ENCODE measurements at places on chromosomes 7 and 10.

DNA sequence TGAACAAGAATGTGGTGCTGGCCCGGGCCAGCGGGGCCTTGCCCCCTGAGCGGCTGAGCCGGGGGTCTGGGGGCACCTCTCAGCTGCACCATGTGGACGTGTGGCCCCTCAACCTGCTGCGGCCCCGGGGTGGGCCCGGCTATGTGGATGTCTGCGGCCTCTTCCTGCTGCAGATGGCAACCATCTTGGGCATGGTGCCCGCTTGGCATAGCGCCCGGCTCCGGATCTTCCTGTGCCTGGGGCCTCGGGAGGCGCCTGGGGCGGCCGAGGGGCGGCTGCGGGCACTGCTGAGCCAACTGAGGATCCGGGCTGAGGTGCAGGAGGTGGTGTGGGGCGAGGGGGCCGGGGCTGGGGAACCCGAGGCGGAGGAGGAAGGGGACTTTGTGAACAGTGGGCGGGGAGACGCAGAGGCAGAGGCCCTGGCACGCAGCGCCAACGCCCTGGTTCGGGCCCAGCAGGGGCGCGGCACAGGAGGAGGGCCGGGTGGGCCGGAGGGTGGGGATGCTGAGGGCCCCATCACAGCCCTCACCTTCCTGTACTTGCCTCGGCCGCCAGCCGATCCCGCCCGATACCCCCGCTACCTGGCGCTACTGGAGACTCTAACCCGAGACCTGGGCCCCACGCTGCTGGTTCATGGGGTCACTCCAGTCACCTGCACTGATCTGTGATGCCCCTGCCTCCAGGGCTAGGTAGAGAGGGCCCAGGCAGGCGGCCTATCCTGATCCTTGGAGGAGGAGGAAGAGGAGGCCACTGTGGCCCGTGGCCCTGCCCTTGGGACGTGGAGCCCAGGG is 1.1 kb upstream of the TRIP6 start:
- no peak for DNase-seq

DNA sequence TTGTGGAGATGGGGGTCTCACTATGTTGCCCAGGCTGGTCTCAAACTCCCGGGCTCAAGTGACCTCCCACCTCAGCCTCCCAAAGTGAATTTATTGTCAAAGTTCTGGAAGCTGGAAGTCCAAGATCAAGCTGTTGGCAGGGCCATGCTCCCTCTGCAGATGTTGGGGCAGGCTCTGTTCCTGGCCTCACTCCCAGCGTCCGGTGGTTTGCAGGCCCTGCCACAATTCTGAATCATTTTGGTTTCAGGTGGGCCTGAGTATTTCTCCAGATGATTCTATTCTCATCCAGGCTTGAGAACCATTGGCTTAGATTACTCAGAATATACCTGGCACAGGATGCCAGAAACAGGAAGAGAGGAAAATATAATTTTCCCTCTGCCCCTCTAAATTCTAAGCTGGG is 737.4 kb downstream of the TNS3 start:
- DNase-seq = no peak

- no peak for DNase-seq
These were observed 195.8 kb downstream of the RPS24 start for GRCh38 chr10:78229489-78229888.

GRCh38 chr10:59877191-59877671 is 29.1 kb downstream of the CCDC6 start:
- DNase-seq = no peak

DNA sequence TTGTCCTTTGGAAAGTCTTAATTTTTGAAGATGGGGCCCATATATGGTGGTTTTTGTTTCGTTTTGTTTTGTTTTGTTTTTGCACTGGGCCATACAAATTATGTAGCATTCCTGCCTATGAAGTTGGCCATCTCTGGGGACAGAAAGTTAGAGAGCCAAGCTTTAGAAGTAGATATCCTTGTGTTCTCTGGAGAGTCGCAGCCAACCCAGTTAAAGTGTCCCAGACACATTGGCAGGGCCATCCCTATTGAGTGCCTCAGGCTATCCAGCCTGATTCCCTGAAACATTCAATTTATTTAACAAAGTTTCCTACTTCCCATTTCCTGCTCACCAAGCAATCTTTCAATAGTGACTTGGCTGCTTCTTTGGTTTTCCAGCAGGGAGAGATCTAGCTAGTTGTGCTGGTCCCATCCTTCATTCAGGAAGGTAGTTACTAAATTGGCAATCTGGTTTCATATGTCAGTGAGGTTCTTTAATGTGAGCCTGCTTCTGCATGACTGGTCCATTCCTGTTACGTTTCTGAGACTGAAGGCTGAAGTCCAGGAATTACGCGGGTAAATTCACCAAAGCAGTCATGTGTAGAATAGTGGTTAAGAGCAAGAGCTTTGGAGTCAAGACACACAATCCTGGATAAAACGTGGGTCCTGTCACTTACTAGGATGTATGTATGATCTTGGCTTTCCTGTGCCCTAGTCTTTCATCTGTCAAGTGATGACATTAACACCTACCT is 49.3 kb upstream of the HBP1 start:
- no peak for DNase-seq

DNA sequence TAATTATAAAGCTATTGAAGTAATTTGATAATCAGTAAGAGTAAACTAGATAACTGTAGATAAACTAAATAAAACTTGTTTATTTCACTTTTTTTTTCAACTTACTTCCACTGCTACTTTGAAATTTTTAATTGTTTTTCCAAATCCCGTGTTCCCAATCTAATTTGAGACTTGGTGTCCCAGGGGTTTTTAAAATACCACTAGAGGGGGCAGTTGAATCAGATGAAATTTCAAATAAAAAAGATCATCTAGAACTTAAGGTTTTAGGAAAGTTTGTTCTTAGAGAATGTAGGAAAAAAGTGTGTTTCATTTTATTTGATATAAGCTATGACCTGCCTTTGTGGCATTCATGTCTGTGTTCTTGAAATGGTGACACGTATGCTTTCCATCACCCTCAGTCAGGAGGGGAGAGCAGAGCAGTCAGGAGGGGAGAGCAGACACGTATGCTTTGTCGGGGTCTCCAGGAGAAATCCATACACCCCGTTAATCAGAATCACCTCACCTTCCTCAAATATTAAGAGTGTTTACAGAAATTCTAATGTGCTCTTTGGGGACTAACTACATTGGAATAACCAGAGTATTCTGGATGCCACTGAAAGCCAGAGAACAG is 49.9 kb downstream of the C10orf67 start:
- DNase-seq = no peak

- no peak for DNase-seq
These were observed 373.4 kb upstream of the PCDH15 start for GRCh38 chr10:55174419-55174818.

- no peak for DNase-seq
These were observed 22.8 kb downstream of the BRAF start for GRCh38 chr7:140901941-140902302.

DNA sequence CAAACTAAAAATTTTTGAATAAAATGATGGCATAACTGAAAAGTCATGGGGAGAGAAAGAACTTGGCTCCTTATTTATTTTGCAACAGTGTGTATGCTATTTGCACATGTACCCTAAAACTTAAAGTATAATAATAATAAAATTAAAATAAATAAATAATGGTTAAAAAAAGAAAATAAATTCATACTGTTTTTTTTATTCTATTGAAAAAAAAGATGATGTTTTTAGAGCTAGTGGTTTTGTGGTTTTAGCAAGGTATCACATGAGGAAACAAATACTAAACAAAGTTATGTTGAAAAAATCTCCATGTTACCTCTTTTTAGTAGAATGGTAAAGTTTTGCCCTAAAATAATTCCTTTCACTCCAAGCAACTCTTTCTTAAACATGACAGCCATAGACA is 26.2 kb downstream of the TMEM168 start:
- no peak for DNase-seq

DNA sequence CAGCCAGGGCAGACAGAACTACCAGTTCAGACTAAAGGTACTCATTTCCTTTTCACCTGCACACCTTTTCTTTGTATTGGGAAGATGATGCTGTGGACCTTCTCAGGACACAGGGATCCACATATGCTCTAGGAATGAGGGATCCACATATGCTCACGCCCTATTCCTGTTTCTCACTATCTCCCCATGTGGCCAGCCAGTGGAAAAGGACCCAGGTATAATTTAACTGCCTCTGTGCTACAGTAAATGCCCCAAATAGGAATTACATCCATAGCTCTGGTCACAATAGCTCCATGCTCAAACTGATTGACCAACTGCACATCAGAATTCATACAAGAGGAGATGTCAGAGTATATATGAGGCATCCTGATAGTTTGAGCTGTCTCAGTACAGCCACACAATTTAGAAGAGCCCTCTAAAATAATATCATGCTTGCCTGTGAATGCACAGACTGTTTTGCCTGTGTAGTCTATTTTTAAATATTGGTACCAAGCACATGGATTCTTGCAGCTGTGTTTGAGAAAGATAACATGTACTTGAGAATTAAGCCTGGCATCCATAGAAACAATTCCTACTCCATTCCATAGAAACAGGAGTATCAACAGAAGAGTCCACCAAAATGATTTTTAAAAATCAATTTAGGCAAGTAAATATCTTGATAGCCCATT is 43.7 kb downstream of the CTTNBP2 start:
- DNase-seq = no peak

GRCh38 chr10:58820861-58821751 is 308.4 kb downstream of the BICC1 start:
- no peak for DNase-seq

GRCh38 chr7:71271203-71271602 is 139.3 kb downstream of the GALNT17 start:
- no peak for DNase-seq

- no peak for DNase-seq
These were observed 52.7 kb upstream of the INPP5A start for GRCh38 chr10:132484922-132485321.

- DNase-seq = no peak
These were observed 1.4 kb upstream of the ASIC3 start for GRCh38 chr7:151046603-151047573.

DNA sequence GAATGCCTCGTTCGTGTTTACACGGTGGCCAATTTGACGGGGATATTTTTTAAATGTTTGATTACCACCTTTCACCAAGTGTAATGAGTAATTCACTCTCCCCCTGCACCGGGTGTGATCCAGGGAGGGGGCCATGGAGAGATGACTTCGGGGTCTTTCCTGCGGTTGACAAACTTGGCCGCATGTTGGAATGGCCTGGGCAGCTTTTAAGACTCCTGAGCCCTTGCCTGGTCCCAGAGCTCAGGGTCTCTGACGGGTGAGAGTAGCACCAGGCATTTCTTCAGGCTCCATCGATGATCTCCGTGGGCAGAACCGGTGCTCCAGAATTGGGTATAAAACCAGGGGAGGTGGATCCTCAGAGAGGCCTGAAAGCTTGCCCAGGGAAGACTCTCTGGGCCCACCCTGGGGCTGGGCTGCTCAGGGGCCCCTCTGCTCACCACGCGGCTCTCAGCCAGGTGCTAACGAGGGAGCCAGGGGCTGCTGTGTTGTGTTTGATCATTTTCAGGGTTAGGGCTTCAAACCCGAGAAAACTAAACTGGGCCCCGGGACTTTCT is 882 bp downstream of the ZNF282 start:
- no peak for DNase-seq

GRCh38 chr7:45219801-45220435 is 62.3 kb downstream of the RAMP3 start:
- no peak for DNase-seq

DNA sequence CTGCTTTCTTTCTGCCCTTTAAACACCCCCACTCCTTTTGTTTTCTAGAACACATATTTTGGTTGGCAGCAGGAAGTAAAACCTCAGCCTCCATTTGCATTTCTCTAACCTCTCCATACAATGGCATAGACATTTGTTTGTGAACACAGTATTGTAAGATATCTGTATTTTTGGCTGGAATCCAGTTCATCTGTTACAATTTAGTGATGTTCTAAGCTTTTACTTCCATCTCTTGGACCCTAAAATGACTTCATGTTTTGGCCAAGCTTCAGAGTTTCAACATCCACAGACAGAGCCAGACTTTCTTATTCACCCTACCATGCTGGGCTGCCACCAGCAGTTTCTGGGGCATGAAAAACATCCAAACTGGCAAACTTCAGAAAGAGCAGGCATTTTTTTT is 21.1 kb upstream of the AUTS2 start:
- DNase-seq = no peak

GRCh38 chr10:65320236-65321026 is 1605.4 kb upstream of the LRRTM3 start:
- DNase-seq = no peak

DNA sequence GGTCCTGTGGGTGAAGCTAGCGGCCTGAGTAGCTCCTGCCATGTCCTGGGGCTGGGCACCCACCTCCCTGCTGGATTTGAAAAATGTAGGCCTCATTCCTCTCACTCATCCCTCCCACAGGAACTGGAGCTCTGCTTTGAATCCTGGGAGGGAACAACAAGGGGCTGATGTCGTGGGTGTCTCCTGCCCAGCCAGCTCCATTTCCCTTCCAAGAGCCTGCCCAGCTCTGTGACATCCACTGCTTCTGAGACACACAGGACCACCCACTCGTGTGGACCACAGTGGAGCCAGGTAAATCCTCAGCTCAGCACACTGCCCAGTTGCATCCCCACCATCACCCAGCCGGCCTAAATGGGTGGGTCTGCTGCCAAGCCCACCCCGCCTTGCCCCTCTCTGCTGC is 579.2 kb downstream of the GRID1 start:
- DNase-seq = no peak

GRCh38 chr7:100613412-100614175 is 1.3 kb downstream of the MOSPD3 start:
- DNase-seq = no peak

GRCh38 chr7:151249034-151249731 is 689 bp upstream of the SMARCD3 start:
- no peak for DNase-seq

DNA sequence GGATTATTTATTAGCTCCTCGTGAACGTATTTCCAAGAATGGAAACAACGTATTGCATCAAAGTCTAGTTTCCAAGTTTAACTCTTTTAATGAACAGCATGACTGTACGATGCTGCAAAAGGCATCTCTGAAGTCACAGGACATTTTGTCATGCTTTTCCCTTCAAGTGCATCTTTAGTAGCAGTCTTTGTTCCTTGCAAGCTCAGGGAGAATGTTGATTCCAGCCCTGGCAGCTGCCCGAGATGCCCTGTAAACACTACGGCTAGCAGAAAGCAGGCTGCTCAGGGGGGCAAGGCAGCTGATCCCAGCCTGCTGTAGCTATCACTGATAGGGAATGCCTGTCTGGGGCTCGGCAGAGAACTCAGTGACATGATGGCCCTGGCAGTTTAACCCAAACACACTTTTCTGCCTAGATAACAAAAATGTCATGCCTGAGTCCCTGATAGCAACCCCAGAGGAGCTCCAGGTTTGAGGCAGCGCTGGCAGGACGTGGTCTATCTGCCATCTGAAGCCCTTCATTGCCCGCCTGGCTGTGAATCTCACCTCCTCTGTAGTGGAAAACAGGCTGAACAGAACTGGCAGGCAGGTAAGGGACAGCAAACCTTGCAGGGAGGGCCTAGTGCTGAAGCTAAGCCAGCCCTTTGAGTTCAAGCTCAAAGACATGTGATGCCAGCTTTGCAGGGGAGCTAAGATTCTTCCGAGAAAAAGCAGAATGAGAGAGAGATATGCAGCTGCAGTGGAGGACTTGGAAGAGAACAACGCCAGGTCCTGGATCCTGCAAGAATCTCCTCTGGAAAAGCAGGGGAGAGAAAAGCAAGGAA is 264.6 kb downstream of the SNX10 start:
- DNase-seq = no peak

GRCh38 chr7:48419401-48419800 is 248.1 kb downstream of the ABCA13 start:
- DNase-seq = no peak

- no peak for DNase-seq
These were observed 50.3 kb upstream of the PIP4K2A start for GRCh38 chr10:22764639-22765038.

All from NCI-H524 treated with DMSO at 0.1 percent for 48 hours (cell line).